OCI-LY7 (cell line): ENCODE measurements at places on chromosomes 5 and 9. TPM values are rescaled to one million over a fixed set of nuclear protein-coding genes. Genes with fewer than 3 reads are reported as not detected.

Gene SPARC
- total RNA-seq: 0.89 TPM in 1 of 2 replicates, not detected in the other

Gene ARHGEF39
- 48.1 and 53.6 TPM in 2 replicates for total RNA-seq

Gene POU5F2
- 1.4 and 1.5 TPM in 2 replicates for total RNA-seq

- DNase-seq: no peak
Observed at GRCh38 chr9:105283795-105284194, 39.3 kb downstream of the SLC44A1 start.

DNA sequence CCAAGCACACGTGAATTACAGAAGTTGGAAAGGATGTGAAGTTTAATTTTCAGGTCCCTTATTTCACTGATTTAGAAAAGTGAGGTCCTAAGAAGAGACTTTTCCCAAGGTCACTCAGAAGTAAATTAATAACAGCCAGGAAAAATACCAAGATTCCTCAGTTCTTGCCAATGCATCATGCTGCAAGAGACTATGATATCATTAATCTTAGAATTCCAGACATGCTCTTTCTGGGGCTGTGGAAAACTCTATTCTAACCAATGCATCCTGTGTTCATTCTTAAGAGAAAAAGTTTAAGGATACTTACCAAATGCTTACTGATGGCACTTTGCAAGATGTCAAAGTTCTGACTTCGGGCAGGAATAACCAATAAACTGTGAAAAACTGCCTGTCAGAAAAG is 42.8 kb downstream of the TEX10 start:
- DNase-seq: no peak

- no peak for DNase-seq
Observed at GRCh38 chr5:53116597-53116996, 7.0 kb upstream of the MOCS2 start.

DNA sequence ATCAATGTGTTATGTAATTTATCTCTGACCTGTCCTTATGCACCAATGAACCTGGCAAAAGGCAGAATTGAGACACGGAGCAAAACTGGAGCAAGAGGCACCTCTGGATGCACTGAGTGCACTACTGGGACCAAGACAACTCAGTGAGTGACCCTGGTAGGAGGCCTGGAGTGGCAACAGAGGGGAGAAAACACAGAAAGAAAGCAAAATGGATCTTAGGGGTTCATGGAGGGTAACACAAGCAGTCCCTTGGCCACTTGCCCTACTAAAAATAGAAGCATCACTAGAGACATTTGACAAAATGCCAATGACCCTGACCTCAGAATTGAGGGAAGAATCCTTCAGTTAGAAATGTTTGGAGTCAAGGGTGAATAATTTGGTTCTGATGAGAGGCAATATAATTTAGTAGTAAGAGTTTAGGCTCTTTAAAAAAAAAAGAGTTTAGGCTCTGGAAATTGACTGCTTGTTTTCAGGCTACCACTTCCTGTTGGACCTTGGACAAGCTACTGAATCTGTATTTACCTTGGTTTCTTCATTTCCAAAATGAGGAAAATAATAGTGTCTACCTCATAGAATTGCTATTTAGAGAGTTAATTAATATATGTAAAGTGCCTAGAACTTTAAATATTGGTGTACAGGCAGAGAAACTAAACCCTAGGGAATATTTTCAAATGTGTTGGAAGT is 234.9 kb upstream of the TARS1 start:
- DNase-seq: no peak

- no peak for DNase-seq
Observed at GRCh38 chr9:107018861-107019545, 156.0 kb downstream of the ZNF462 start.

GRCh38 chr9:133619791-133620190 is 10.6 kb upstream of the FAM163B start:
- peak; percentile 67 for DNase-seq
